Muscle of leg (tissue), 16 donors: ENCODE measurements at places on chromosomes 7 and 10.

- DNase-seq, result peak; percentile 61
These were observed 124.8 kb downstream of the PPP1R17 start for GRCh38 chr7:31811650-31812461.

- no peak for DNase-seq
These were observed 5.8 kb downstream of the BHLHA15 start for GRCh38 chr7:98216941-98217622.

- DNase-seq, result peak; percentile 94
These were observed 18.7 kb upstream of the ARHGAP12 start for GRCh38 chr10:31947144-31947926.

DNA sequence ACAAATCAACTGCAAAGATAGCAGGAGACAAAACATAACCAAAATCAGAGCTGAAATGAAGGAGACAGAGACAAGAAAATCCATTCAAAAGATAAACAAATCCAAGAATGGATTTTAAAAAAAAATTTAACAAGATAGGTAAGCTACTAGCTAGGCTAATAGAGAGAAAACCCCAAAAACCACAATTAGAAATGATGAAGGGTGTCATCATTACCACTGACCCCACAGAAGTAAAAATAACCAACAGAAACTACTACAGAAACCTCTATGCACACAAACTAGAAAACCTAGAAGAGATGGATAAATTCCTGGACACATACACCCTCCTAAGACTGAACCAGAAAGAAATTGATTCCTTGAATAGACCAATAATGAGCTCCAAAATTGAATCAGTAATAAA, 117.6 kb downstream of the DNAJC1 start:
- no peak for DNase-seq

GRCh38 chr7:116726713-116727431, 54.9 kb downstream of the MET start:
- no peak for DNase-seq

DNA sequence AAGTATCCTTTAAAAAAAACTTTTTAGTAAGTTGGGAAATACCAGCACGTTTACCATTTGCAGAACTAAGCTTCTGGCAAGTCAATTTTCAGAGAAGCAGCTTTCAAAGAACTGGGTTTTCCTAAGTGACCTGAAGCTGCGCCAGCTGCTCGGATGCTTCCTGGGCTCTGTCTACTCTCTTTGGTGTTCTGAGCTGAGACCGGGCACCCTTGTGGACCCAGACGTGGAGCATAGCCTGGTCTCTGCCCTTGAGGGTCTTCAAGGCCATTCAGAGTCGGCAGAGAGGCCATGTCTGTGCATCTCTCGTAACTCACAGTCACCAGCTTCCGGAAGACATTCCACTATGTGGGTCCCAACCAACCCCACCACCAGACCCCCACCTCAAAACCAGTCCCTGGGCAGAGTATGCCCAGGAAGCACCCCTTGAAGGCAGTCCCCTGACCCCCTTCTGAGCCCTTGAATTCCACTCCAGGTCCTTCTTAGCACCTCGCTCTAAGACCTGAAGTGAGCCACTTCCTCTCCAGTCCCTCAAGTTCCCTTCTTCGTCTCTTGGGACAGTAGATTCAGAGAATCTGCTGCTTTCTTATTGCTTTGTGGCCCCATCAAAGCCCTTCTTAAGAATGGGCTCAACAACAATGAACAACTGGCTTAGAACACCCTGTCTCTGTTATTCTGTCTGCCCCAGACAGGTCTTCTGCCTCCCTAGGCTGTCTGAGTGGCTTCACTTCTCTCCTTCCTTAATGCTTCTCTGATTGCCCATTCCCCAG, 8.5 kb downstream of the CALML5 start:
- no peak for DNase-seq
